ENCODE measurements at places on chromosomes 11 and 22.

DNA sequence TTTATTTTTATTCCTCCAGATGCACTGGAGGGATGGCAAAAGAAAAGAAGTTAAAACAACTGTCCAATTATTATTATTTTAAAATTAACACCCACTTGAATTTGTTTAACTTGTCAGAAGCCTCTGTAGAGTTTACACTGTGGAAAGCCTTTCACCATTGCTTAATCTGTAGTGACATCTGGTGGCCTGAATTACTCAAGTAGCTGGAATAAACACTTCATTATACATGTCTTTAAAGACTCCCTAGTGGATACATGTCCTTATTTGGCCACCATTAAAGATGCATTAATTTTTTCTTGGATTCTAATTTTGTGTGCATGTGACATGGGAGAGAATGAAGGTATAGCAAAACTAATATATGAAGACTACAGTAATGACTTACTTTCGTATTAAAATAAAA, 1496.5 kb downstream of the FAM181B start:
- peak; percentile 4 for DNase-seq

DNA sequence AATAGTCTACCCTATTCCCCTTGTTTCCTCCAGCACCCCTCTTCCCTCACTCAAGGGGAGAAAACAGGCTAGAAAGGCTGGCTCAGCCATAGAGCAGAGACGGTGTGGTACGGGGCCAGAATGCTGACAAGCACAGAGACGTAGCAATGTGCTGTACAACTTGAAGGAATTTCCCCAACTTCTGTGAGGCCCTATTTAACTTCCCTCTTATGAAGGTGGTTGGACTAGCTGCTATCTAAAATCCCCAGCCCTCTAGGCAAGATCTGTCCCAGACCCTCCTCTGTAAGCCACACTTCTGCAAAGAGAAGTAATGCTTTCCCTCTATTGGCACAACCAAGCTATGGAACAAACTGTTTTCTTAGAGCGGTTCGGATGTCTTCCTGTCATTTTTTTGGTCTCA, 37.8 kb downstream of the PLEKHA7 start:
- no peak for DNase-seq

GRCh38 chr11:110026858-110027626, 66.2 kb upstream of the ZC3H12C start:
- no peak for DNase-seq

GRCh38 chr11:64258946-64259532, 7.7 kb downstream of the PLCB3 start:
- DNase-seq: no peak

DNA sequence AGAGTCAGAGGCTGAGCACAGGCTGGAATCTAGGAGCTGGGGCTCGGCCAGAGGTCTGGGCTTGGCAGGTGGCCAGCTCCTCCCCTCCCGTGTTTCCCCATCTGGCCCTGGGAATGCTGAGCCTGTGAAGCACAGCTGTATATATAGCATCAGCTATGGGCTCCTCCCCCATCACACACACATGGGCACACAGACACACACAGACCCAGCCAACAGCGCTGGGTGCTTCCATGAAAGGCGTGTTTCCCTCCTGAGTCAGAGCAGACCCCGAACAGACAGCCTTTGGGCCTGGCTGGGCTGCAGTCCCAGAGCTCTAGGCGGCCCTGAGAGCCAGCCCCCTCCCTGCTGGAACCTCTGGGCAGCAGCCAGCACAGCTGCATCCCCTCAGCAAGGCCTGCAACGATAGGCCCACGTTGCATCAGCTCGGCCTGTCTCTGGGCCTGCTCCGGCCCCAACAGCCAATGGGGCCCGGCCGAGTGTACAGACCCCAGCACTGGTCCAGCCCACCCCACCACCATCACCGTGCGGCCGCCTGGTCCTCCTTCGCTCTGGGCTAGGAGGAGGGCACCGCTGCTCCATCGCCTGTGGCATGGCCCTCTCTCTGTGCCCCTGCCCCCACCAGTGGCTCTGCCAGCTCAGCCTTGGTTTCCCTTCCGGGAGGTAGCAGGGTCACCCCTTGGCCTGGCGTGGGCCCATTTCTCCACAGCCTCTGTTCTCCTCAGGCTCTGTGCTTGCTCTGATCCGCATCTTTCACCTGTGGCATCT, 7.6 kb upstream of the SERPINH1 start:
- DNase-seq: no peak

- DNase-seq: no peak
These were observed 7.6 kb upstream of the CTR9 start for GRCh38 chr11:10743354-10744000.

All from HuH-7 (cell line).